Type B pancreatic cell (in vitro differentiated cells): ENCODE measurements at places on chromosomes 2 and 18. TPM values are rescaled to one million over a fixed set of nuclear protein-coding genes. Genes with fewer than 3 reads are reported as not detected.
A peak's percentile ranks its signal among the peaks of the same experiment; 100 is the strongest.

GRCh38 chr18:30177056-30177455, 865.5 kb downstream of the DSC3 start:
- DNase-seq, result no peak

- no peak for DNase-seq
Observed at GRCh38 chr2:154143105-154143504, 271.4 kb downstream of the GALNT13 start.

DNA sequence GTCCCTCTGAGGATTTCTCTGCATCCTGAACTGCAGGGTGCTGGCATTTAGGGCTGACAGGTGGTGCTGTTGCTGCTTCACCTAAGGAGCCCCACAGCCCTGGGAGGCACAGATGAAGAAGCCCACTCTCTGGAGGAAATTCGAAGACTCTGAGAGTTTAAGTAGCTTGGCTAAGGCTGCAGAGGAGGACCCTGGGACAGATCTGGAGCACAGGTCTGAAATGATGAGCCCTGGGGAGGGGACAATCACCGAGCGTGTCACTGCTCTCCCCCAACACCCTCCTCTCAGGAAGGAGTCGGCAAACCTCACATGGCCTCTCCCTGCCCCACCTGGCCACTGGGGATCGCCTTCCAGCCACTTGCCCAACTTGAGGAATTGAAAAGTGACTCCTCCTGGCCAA, 18.6 kb downstream of the CYP27C1 start:
- DNase-seq, result peak; percentile 43

DNA sequence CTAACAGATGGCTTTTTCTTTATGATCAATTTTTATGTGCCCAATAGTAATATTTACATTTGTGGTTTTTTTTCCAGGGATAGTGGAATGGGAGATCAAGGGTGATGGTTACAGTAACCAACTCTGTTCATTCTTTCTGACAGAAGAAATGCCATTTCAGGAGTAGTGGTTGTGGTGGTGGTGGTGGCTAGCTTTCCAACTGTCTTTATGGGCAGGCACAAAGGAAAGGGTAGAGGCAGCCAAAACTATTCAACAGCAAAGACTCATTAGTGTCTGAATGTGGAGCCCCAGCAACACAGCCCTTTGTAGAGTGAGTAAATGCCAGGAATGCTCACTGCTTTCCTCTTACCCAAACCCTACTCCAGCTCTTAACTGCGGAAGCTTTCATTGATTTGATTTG, 227.7 kb downstream of the RND3 start:
- no peak for DNase-seq

- DNase-seq, result no peak
Observed at GRCh38 chr2:158903711-158904405, 64.6 kb upstream of the TANC1 start.

GRCh38 chr2:138777996-138778395, 2.2 kb downstream of the NXPH2 start:
- DNase-seq, result no peak

DNA sequence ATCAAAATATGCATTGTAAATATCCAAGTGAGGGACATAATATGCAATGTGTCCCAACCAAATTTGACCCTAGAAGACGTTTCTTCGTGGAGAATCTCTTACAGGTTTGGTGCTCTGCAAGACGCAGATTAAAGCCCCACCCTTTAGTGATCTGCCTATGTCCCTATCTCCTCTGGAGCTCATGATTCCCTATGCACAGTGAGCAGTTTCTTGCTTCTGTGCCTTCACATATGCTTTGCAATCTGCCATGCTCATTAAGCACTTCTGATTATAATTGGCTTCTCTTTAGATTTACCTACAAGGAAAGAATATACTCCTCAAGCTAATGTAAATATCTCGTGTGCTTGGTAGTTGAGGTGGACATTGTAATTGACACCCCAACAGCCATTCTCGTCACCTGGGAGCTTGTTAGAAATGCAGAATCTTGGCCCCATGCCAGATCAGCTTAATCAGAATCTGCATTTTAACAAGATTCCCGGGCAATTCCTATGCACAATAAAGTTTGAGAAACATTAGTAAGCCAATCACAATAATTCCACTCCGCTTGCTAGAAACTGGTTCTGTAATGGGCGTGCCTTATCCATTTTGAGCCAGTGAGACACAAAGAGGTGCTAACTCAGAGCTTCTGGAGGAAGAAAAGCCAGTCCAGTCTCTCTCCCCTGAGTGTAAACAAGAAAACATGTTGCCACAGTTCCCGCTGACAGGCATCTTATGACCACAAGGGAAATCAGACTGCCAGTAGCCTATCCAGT, 2.8 kb upstream of the PUM2 start:
- DNase-seq, result no peak

- DNase-seq, result no peak
Observed at GRCh38 chr2:23280401-23280800, 104.6 kb upstream of the KLHL29 start.

DNA sequence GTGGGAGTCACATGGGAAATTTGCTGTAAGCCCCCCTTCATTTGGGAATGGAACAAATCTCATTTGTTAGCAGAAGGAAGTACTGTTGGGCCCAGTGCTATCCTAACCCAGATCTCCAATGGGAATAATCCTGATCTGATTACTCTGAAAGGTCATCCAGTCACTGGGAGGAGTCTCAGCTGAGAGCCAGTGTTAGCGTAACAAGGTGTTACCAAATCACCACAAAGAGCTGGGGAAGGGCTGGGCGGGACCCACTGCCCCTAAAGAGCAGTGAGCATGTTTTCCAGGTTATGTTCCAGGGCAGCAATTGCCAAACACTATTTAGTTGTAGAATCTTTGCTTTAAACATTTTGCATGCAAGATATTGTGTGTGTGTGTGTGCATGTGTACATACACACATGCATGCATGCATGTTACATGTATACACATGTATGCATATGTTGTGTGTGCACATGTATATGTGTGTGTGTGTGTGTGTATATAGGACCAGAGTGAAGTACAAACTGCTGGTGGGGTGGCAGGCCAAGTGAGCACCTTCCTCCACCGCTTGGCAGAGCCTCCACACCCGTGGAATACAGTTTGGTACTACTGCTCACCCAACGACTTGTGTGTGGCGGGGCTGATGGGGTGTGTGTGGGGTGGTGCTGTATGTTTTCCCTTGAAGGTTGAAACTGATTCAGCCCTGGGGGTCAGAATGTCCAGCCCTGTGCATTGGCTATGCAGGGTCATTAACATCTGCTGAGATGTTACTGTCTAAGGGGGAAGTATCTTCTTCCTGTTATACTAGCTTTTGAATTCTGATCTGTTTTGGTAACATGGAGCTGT, 15.2 kb downstream of the INPP5D start:
- no peak for DNase-seq

DNA sequence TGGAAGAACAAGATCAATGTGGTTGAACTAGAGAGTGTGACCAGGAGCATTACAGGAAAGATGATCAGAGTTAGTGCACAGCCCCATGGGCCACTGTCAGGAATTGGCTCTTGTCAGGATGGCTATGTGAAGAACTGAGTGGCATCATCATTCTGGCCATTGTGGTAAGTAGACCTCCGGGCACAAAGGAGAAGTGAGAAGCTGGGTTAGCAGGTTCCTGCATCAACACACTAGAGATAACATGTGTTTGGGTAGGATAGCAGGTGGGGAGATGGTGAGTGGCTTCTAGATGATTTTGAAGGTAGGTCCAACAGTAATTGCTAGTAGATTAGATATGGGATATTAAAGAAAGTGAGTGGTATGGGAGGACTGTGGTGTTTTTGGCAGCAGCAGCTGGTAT, 408.2 kb downstream of the TSN start:
- no peak for DNase-seq

- no peak for DNase-seq
Observed at GRCh38 chr2:32464431-32464830, 107.6 kb downstream of the BIRC6 start.

GRCh38 chr2:72137498-72138010, 10.1 kb downstream of the CYP26B1 start:
- DNase-seq, result no peak

GRCh38 chr2:4668381-4668780, 965.0 kb downstream of the DCDC2C start:
- DNase-seq, result no peak

DNA sequence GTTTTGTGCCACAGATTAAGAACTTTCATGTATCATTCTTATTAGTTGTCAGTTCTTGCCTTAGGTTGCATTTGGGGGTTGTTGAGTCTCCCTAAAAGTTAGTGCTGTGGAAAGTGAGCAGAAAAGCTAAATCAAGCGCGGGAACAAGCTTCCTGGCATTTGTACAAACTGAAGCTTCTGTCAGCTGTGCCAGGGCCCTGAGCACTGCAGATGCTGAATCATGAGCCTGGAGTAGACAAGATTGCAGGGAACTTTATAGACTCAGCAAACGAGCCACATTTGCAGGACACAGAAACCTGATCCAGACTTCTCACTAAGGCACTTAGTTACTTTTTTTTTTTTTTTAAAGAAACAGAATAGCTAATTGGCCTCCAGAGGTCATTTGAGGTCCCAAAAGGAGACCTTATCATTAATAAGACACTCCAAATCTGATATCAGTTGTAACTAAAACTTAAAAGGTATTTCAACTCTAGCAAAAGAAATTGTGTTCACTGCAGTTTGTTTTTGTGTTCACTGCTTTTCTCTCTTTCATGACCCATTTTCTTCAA, 88.7 kb downstream of the ADAM23 start:
- no peak for DNase-seq

GRCh38 chr2:168742258-168742932, 60.0 kb upstream of the NOSTRIN start:
- no peak for DNase-seq

DNA sequence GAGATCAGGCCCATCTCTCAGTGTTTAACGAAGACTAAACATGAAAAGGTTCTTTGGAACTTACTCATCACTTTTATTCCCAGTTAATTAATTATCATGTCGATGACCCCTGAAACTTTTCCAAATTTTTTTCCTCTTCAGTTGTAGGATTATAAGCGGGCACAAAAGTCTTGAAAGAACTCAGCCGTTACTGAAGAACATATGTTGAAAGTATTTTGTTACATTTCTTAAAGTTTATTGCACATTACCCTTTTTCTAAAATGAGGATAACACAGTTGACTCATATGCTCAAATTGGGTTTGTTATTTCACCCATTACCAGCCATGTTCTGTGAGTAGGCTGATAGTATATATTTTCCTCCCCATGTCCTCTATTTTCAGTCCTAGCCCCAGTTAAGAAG, 75.9 kb upstream of the COL3A1 start:
- no peak for DNase-seq

DNA sequence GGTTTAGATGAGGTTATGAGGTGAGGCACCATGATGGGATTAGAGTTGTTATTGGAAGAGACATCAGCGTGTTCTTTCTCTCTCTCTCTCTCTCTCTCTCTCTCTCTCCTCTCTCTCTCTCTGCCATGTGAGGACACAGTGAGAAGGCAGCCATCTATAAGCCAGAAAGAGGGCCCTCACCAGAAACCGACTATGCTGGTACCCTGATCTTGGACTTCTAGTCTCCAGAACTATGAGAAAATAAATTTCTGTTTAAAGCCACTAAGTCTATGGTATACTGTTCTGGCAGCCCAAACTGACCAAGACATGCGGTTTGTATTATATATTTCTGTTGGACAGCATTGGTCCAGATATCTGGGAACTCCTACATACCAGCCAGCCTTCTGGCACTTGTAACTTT, 3.5 kb upstream of the LIPG start:
- no peak for DNase-seq

DNA sequence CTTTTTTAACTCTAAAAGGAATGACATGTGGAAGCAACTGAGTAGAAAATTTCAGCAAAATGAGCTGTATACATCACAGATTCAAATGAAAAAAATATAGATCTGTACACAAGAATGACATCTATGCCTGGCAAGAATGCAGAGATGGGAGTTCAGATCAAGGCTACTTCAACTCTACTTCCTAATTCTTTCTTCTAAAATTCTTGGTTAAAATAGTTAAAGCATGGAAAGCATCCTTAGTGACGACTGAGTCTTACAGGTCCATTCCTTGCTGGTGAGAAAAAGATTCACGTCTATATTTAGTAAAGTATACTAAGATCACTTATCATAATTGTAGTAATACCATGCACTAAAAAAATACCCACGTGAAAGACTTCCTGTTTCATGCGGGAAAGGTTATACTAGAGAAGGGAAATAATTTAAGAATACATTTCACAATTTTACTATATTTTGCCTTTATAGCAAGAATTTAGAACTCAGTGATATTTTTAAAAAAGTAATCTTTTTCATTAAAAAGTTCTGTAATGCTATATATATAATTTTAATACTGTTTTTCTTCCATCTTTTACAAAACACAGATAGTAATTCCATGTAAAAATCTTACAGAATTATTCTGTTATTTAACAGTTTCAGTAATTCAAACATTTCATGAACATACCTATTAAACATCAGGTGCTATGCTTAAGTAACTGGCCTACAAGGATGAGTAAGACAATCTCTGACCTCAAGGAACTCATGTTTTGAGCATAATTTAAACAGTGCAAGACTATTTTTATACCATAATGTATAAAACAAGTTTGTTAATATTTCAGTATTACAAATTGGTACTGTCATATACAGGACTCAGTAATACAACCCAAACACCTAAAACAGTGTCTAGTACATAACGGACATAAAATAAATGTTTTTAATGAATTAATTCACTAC, 159.6 kb downstream of the BAZ2B start:
- no peak for DNase-seq

DNA sequence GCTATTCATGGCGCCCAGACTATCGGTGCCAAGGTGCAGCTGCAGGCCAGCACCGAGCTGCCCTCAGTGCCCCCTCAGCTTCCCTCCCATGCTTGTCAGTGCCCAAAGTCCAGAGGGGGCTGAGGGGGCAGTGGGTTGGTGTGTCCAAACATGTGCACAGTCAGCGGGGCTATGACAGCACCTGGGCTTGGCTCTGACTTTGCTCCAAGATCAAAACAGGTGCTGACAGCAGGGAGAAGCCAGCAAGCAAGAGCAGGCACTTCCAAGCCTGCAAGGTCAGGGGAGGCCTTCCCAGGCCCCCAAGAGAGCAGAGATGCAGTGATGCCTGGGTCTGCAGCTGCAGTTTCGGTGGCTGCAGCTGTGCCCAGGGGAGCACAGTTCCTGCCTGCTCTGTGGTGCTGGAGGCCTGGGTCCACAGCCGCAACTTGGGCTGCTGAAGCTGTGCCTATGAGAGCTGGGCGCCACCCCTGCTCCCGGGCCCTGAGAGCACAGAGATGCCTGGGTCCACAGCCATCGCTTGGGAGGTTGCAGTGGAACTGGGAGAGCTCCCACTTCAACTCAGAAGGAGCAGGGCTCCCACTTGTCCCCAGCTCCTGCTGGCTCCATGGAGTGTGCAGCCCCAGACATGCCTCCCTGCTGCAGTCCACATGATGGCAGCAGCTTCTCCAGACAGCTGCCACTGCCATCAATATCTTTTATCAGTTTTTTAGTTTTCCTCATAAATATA, 775.3 kb upstream of the POU3F3 start:
- no peak for DNase-seq

- DNase-seq, result no peak
Observed at GRCh38 chr18:10121028-10121427, 207.2 kb downstream of the VAPA start.

- DNase-seq, result no peak
Observed at GRCh38 chr2:54551123-54551756, 95.1 kb downstream of the SPTBN1 start.

The RALB gene
- 40.4 and 48.1 TPM in 2 replicates for total RNA-seq

The CTAGE1 gene
- total RNA-seq, result not detected in 2 replicates

The FAP gene
- 0.71 and 27.3 TPM in 2 replicates for total RNA-seq

The SCN9A gene
- 6.2 and 8.3 TPM in 2 replicates for total RNA-seq

The PSMA8 gene
- total RNA-seq, result 0.14 TPM in 1 of 2 replicates, not detected in the other

The RNMT gene
- 40.8 and 41.4 TPM in 2 replicates for total RNA-seq

The MBD1 gene
- total RNA-seq, result 66.3 and 81.9 TPM in 2 replicates

The UGT1A3 gene
- total RNA-seq, result 0.19 TPM in 1 of 2 replicates, not detected in the other

The CRYGD gene
- total RNA-seq, result not detected in 2 replicates

The QPCT gene
- 0.72 and 15.8 TPM in 2 replicates for total RNA-seq

The GRHL1 gene
- total RNA-seq, result 37.4 and 120 TPM in 2 replicates

The BMP10 gene
- total RNA-seq, result 0.36 TPM in 1 of 2 replicates, not detected in the other

The MAPK4 gene
- 6.7 and 7.5 TPM in 2 replicates for total RNA-seq
